Common myeloid progenitor, CD34-positive (primary cell): ENCODE measurements at places on chromosomes 3 and 15.
A peak's percentile ranks its signal among the peaks of the same experiment; 100 is the strongest.

- peak; percentile 66 for DNase-seq
These were observed 961 bp downstream of the HAPLN3 start for GRCh38 chr15:88894348-88894818.

GRCh38 chr15:38672814-38673670 is 108.4 kb upstream of the RASGRP1 start:
- DNase-seq: no peak

GRCh38 chr15:83559310-83559966 is 94.5 kb upstream of the ADAMTSL3 start:
- peak; percentile 72 for DNase-seq

DNA sequence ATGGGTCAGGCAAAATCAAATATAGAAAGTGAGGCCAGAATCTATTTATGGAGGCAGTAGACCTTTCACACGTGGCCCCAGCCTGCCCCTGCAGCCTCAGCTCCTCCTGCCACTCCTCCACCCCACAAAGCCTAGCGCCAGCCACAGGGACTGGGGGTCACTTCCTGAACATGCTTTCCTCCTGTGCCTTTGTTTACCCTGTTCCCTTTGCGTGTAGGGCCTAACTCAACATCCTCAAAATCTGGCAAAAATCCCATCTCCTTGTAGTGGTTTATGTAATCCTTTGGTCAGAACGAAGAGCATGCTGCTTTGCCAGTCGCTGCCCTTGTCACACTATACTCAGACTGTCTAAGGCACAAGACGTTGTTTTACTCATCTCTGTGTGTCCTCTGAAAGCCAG is 39.6 kb downstream of the KBTBD12 start:
- DNase-seq: no peak

DNA sequence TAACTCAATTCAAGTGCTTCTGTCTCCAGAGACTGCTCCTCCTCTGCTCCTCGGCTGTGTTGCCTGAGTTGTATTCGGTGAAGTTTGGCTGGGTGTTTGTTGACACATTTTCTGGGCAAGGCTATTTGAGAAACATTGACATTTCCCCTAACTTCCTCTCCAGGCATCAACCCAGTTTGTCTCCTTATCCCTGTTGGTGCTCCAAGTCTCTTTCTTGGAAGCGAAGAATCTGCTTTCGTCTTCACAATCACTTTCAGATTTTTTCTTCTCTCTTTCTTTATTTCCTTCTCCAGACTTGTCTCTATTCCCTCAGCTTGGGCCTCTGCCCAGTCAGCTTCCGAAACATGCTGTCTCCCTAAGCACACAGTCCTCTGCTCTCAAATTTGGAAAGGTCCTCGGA is 84.7 kb downstream of the ETV5 start:
- no peak for DNase-seq

GRCh38 chr3:190739641-190740185 is 122.8 kb downstream of the GMNC start:
- no peak for DNase-seq

DNA sequence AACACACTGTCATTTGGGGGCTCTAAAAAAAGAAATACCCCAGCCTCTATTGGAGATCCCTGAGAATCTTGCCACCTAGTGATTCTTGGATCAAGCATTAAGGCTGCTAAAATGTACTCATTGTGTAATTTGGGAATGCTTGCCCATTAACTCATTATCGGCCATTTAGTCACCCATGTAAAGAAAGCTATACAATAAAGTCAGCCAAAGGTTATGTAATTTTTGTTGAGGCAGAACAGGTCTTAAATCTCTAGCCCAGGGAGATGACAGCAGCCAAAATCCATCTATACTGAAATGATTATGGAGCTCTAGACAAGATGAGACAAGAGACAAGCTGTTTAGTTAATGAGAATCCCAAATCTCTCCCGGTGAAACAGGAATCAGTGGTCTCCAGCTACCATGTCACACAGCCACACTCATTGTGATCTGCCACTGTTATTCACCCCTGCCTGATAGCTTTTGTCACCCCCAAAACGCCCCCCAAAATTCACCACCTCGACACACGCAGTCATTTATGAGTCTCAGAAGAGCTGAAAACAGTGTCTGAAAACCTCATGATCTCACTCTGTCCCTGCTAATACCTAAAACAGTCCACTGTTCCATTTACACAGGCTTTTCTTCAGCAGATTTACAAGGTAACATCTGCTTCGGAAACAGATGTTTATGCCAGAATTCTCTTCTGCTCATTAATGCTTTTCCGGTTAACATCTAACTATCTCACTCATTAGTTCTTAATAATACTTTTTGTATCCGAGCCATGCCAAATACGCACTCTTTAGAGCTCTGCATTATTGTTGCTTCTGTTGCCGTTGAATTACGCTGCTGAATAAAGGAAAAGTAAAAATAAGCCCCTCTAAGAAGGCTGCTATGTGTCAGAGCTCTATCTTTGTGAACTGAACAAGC is 138.5 kb downstream of the RORA start:
- DNase-seq: no peak

DNA sequence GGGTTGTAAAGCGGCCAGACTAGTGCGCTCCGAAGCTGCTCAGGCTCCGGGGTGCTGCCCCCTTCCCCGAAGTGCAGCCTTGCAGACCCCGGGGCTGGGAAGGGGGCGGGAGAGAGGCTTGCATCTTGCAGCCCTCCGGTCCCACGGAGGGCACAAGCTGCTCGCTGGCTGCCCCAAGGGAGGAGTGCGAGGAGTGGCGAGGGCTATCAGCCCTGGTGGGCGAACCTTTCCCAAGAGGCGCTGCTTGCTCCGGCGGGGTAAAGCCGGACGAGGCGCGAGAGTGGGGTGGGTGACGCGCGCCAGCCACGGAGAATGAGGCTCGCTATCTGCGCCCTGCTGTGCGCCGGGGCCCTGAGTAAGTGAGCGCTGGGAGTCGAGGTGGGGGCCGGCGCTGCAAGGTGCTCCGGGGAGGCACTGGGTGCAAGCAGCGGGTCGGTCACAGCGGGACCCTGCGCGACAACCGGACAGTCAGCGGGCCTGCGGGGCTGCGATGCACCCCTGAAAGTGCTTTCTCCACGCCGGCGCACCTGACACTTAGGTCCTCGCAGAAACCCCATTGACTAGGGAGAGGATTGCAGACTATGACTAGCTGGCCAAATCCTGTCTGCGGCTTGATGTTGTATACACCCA is 12.7 kb upstream of the TOPBP1 start:
- DNase-seq: no peak

- no peak for DNase-seq
These were observed 95.9 kb upstream of the AKAP13 start for GRCh38 chr15:85284497-85284896.

DNA sequence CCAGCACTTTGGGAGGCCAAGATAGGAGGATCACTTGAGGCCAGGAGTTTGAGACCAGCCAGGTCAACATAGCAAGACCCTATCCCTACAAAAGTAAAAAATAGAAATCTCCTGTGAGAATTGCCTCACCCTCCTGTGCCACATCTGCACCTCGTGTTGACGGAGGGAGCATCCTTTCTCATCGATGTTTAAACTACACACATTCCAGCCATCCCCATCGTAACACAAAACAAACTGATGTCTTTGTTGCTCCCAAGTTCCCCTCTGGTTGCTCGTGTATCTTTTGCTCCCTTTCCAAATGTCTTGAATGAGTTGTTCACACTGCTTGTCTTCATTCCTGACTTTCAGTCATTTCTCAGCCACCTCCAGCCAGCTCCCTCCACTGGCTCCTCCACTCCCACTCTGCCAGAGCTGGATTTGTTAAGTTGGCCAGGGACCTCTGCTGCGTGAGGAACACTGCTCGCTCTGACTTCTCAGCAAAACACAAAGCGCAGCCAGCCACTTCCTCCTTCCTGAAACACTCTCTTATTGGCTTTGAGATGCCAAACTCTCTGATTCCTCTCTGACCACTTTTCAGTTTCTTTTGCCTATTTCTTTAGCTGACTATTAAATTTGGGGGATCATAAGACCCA is 53.6 kb upstream of the ATP13A3 start:
- DNase-seq: peak; percentile 75

DNA sequence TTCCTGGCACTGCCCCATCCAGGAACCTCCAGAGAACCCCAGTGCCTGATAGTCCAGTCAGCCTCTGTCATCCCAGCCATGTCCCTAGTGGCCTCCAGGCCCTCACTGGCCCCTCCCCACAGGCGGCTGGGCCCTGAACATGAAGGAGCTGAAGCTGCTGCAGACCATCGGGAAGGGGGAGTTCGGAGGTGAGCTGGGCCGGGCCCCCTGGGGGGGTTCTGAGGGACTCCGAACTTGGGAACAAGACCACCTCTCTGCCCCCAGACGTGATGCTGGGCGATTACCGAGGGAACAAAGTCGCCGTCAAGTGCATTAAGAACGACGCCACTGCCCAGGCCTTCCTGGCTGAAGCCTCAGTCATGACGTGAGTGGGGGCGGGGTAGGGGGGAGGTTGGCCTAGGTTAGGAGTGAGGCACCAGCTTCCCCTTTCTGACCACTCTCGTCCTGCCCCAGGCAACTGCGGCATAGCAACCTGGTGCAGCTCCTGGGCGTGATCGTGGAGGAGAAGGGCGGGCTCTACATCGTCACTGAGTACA is 12.0 kb upstream of the LMAN1L start:
- DNase-seq: no peak

DNA sequence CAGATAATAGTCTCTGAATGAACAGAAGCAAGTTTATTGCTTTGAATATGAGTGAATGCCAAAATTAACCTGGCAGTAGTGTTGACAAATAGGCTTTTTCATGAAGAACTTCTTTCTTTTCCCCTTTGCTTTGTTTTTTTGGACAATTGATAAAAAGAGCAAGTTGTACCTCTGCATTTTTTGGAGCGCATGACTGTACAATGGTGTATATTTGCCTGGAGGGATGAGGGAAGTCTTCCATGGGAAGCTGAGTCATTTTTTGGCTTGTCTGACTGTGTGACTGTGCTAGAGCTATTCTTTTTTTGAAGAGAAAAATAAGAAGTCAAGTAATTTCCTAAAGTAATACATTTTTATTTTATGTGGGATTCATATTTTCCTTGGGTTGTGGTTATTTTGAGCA is 186.9 kb downstream of the KLHL25 start:
- DNase-seq: peak; percentile 37

DNA sequence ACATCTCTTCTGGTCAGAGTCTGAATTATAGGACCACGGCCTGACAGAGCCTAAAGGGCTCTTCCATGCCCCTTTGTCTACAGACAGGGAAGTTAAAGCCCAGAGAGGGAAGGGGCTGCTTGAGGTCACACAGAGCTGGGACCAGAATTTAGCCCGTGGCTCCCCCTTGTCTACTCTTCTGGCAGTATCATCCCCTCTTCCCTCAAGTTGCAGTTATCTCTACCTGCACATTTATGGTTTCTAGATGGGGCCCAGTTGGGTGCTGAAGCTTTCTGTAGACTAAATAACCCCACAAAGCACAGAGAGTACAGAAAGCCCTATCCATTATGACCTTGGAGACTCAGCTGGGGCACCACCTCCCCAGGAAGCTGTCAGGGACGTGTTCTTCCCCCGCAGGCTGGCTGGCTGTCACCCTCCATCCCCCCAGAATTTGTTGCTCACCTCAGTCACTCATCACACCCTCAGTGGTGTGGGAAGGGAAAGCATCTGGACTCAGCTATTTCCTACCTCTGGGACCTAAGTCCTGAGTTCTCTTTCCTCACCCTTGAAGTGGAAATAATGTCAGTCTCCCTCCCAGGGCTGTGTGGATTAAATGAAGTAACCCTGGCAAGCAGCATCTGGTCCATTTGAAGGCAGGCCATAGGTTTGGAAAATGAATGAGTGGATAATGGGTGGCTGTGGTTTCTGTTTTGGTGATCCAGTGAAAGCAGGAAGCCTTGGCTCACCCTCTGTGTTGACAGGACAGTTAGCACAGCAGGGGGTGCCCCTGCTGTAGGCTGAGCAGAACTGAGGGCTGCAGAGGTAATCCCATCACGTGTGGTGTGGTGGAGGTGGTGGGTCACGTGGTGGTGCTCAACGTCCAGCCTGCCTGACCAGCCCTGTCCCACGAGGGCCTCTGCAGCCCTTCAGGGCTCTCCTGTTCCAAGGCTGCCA is 16.3 kb downstream of the ACOX2 start:
- DNase-seq: peak; percentile 17

DNA sequence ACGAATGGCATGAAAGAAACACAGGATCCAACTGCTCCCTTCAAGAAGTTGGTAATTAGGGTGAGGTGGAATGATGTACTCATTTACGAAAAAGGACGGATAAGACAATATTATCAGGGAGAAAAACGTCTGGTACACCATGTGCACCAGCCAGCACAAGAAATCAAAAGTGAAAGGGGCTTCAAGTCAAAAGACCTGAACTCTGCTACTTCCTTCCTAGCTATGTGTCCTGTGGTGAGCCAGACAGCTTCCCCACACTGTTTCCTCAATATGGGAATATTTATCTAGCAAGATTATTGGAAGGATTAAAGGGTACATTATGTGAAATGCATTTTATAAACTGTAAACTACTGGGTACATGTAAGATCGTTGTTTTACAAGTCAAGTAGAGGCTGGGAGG is 33.9 kb downstream of the RAB27A start:
- DNase-seq: no peak

DNA sequence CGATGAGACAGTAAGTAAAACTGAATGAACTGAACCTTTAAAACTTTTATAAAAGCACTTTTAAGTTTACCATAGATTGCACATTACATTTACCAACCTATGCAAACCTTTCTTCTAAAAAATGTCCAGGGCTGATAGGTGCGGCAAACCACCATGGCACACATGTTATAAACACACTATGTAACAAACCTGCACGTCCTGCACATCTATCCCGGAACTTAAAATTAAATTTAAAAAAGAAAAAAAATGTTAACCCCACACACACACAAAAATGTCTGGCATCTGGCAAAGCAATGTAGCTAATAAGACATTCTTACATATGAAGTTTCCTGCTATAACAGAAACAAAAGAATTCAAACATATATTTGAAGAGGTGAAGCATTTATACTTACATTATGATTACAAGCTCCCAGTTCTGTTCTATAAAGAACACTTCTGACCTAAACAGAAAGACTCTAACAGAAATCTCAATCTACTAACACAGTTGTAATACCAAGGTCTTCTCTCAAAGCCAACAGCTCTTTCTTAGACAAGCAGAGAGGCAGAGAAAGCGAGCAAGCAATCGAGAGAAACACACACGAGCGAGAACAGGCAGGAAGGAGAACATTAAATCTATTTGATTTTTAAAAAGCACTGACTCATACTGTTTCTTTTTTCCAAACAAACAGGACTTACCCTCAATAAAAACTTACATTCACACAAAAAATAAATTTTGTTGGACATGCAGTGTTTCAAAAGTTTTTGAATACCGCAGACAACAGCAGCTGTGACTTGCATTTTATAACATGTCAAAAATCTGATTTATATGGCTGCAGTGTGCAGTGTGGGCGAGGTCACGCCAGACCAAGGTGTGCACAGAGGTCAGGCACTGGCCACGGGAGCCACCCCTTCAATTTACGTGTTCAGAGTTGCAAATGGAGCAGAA is at the start of gene NRG4:
TSS of gene NRG4 (minus strand) at position 798 of the 925 bp plus-strand sequence. CDS start 1,194 bp downstream, outside the sequence.
- DNase-seq: peak; percentile 77

DNA sequence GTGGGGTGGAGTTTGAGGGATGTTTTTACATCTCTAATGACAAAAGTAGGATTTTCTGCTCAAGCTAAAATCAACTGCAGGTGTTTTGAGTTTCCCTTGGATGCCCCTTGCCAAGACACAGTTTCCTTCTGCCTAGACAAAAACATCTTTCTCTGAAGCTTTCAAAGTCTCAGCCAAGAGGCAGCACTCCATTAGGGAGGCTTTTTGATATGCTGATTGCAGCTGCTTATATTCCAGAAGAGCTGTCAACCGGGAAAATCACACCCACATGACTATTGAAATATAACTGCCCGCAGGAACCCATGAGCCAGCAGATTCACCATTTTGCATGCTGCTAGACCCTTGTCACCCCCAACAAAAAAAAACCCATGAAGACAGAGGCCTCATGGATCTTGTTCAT is 27.5 kb upstream of the ZNF148 start:
- no peak for DNase-seq

- DNase-seq: no peak
These were observed 110.4 kb upstream of the RORA start for GRCh38 chr15:61339516-61339915.

- no peak for DNase-seq
These were observed 87.2 kb downstream of the IQSEC1 start for GRCh38 chr3:12986031-12986430.
